Left ventricle myocardium inferior (tissue), 1 donor: ENCODE measurements at places on chromosomes 7 and 10. TPM values are rescaled to one million over a fixed set of nuclear protein-coding genes. Genes with fewer than 3 reads are reported as not detected.

CTBP2 gene
- total RNA-seq = 29.1 TPM

STEAP2 gene
- 6.1 TPM for total RNA-seq

DNA sequence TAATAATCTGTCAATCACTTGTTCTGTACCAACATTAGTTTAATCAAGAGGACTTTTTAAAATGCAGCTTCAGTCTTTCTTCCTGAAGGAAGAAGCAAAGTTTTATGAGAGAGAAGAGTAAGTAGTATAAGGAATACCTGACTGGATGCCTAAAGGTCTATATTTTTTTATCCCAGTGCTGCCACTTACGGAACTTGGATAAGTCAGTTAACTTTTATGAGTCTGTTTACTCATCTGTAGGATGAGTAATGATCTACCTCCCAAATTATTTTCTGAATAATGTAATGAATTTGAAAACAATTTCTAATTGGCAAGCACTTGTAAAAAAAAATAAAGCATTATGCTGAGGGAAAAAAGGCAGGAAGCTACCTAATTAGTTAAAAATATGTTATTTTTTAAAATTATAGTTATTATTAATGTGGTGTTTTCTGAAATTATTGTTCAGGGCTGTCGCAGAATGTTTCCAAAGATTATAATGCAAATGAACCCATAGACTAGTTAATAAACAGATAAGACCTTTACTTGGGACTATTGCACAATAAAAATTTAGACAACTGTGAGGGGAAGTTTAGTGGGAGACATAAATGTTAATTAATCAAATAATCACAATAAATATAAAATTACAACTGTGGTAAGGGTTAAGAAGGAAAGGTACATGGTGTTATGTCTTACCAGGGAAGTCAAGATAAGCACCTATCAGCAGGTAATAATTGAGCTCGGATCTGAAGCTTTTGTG lies 24.6 kb downstream of the SLK start:
- H3K27me3 ChIP-seq = no peaks in the 10 kb centered on the region
- H3K36me3 ChIP-seq = peaks cover 20% of the 10 kb centered on the region
- DNase-seq = no peak
- no peak overlapping the region for H3K4me3 ChIP-seq
- H3K4me1 ChIP-seq = peaks cover 36% of the 10 kb centered on the region

GRCh38 chr10:108904163-108904838 lies 1019.0 kb downstream of the XPNPEP1 start:
- H3K36me3 ChIP-seq = no peaks in the 10 kb centered on the region
- no peak overlapping the region for H3K27ac ChIP-seq
- H3K4me3 ChIP-seq = no peak overlapping the region
- no peaks in the 10 kb centered on the region for H3K4me1 ChIP-seq
- no peak for DNase-seq
- H3K27me3 ChIP-seq = peaks cover 30% of the 10 kb centered on the region

NPY gene
- not detected for total RNA-seq

CPEB3 gene
- 13.6 TPM for total RNA-seq

- no peaks in the 10 kb centered on the region for H3K27me3 ChIP-seq
- DNase-seq = no peak
- H3K4me3 ChIP-seq = no peak overlapping the region
- H3K4me1 ChIP-seq = no peaks in the 10 kb centered on the region
- H3K36me3 ChIP-seq = no peaks in the 10 kb centered on the region
Observed at GRCh38 chr7:115600207-115600606, 430.4 kb downstream of the TFEC start.

GRCh38 chr10:61992671-61993668 lies 91.5 kb downstream of the ARID5B start:
- no peaks in the 10 kb centered on the region for H3K27me3 ChIP-seq
- H3K4me1 ChIP-seq = peaks cover 38% of the 10 kb centered on the region
- DNase-seq = peak; percentile 23

- DNase-seq = no peak
- H3K4me3 ChIP-seq = no peak overlapping the region
- no peak overlapping the region for H3K27ac ChIP-seq
- no peaks in the 10 kb centered on the region for H3K36me3 ChIP-seq
- H3K27me3 ChIP-seq = no peaks in the 10 kb centered on the region
Observed at GRCh38 chr7:46522354-46522906, 601.4 kb upstream of the IGFBP3 start.

ZNF365 gene
- total RNA-seq = 0.60 TPM

DNA sequence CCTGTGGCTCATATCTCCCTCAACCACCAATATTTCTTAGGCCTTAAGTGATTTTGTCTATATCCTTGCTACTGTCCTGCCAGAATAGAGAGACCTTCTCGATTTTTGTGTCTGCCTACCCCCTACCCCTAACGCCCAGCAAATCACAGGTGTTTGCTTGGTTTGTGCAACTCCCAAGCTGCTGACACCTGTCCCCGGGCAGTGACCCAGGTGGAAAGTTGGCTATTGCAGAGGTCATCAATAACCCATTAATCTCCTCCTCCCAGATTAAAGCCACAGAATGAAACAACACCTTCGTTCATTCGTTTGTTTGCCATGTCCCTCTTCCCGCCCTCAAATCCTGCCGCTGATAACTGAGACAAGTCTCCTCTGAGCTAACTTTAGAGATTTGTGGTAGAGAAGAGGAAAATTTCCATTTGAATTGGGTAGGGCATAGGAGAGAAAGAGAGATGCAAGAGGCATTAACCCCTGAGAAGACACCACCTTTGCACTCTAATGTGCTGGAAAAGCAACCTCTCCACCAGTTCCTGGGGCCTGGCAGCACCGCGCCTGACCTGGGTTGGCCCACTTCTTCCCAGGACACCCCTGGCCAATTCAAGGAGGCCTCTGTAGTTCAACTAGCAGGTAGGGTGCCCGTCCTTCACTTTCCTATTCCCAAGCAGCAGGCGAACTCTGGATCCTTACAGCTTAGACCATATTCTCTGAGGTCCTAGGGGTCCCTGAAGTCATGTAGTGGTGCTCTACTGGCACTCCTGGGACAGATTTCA lies 3.0 kb downstream of the NEUROG3 start:
- H3K4me1 ChIP-seq = peaks cover 30% of the 10 kb centered on the region
- no peak for DNase-seq
- peaks cover 100% of the 10 kb centered on the region for H3K27me3 ChIP-seq
- H3K4me3 ChIP-seq = no peak overlapping the region
- H3K27ac ChIP-seq = no peak overlapping the region
- H3K36me3 ChIP-seq = no peaks in the 10 kb centered on the region

- DNase-seq = no peak
- H3K27ac ChIP-seq = no peak overlapping the region
- H3K36me3 ChIP-seq = no peaks in the 10 kb centered on the region
- no peak overlapping the region for H3K4me3 ChIP-seq
- no peaks in the 10 kb centered on the region for H3K27me3 ChIP-seq
Observed at GRCh38 chr7:148944935-148945934, 61.1 kb upstream of the EZH2 start.

PALD1 gene
- 5.1 TPM for total RNA-seq

DNA sequence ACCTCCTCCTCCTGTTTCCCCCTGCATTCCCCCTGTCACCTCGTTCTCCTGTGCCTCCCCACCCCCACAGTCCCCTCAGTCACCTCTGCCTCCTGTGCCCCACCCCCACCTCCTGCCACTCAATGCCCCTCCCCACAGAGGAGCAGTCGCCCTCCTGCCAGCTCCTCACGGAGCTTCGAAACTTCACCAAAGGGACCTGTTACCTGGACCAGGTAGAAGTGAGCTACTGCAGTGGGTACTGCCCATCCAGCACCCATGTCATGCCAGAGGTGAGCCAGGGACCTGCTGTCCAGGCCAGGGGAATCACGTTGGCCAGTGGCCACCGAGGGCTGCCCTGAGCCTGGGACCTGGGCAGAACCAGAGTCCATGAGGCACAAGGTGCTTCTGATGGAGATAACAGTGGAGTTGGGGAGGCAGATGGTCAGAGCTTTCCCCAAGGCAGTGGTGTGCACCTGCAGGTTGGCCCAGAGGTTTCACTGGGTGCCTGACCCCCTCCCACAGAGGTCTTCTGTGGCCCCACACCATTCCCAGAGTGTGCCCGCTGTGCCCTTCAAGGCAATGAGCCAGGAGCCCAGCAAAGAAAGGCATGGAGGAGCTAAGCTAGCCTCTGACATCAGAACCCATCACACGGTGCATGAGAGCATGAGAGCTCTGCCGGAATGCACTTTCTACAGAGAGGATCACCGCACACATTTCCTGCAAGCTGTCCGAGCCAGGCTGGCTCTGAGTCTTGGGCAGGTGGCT lies 7.0 kb upstream of the ZNF862 start:
- H3K4me1 ChIP-seq = no peaks in the 10 kb centered on the region
- no peaks in the 10 kb centered on the region for H3K36me3 ChIP-seq
- H3K27me3 ChIP-seq = peaks cover 25% of the 10 kb centered on the region
- H3K27ac ChIP-seq = no peak overlapping the region
- H3K4me3 ChIP-seq = no peak overlapping the region

GRCh38 chr7:75010036-75010435 lies 45.5 kb downstream of the CASTOR2 start:
- no peak overlapping the region for H3K27ac ChIP-seq
- no peak overlapping the region for H3K4me3 ChIP-seq
- H3K27me3 ChIP-seq = no peaks in the 10 kb centered on the region
- peaks cover 10% of the 10 kb centered on the region for H3K36me3 ChIP-seq
- DNase-seq = no peak

DNA sequence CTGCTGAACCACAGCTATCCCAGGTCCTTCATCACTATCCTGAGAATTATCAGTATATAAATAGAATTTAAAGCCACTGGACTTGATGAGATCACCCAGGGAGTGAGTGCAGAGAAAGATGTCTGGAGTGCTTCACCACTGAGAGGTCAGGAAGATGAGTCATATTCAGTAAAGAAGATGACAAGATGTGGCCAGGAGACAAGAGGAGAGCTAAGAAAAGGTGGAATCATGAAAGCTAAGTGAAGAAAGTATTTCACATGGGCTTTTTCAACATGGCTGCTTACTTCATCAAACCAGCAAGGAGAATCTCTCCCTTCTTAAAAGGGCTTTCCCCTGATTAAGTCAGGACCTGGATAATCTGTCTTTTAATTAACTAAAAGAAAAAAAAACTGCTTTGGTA lies 9.1 kb upstream of the PRKAR2B start:
- H3K27me3 ChIP-seq = no peaks in the 10 kb centered on the region
- peaks cover under 1% of the 10 kb centered on the region for H3K4me1 ChIP-seq
- no peak for DNase-seq
- no peak overlapping the region for H3K27ac ChIP-seq
